ENCODE measurements at places on chromosomes 2 and 18.

GRCh38 chr2:135317375-135317774, 213.6 kb downstream of the ZRANB3 start:
- DNase-seq: no peak

- no peak for DNase-seq
Measured at GRCh38 chr18:27887287-27887686, 289.6 kb downstream of the CDH2 start.

GRCh38 chr2:208571764-208572131, 165.2 kb downstream of the PTH2R start:
- no peak for DNase-seq

GRCh38 chr2:48589170-48589767, 28.4 kb upstream of the GTF2A1L start:
- DNase-seq: peak; percentile 36

DNA sequence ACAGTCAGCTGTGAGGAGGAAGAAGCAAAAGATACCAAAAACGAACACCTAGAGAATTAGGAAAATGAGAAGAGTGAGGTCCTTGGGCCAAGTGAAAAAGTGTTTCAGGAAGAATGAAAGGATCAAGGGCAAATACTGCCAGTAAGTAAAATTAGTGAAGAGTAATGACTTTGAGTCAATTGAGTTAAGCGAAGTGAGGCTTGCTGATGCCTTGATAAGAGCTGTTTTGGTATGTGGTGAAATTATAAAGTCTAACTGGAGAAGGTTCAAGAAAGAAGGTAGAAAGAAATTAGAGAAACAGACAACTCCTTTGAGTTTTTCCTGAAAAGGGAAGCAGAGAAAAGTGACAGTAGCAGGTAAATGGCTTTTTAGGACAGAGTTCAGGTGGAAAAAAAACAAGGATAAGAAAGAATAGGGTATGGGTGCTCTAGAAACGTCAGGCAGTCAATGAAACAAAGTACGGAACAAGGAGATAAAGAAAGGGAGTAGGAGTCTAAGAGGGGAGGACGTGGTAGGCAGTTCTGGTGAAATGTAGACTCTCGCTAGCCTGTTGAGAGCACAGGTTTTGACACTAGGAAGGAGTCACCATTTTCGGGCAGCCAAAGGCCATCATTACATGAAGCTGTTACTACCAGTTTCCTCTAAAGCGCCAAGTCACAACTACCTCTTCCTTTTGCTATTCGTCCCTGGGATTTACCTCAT, 42.9 kb downstream of the SMC6 start:
- no peak for DNase-seq

GRCh38 chr2:223469270-223470046, 132.7 kb downstream of the SCG2 start:
- no peak for DNase-seq

GRCh38 chr2:152626911-152627339, 90.3 kb downstream of the PRPF40A start:
- no peak for DNase-seq

- peak; percentile 36 for DNase-seq
Measured at GRCh38 chr2:218186355-218186766, 19.6 kb upstream of the CXCR1 start.

- DNase-seq: no peak
Measured at GRCh38 chr2:238989484-238989883, 141.6 kb downstream of the TWIST2 start.

DNA sequence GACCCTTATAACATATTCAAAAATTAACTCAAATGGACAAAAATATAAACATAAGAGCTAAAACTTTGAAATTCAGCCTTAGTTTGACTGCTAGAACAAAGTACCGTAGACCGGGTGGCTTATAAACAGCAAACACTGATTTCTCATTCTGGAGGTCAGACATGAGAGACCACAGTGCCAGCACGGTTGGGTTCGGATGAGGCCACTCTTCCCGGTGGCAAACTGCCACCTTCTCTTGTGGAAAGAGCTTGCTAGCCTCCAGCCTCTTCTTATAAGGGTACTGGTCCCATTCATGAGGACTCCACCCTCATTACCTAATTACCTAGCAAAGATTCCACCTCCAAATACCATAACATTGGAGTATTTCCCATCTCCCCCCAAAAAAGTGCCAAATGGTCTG, 91.3 kb downstream of the FAM210A start:
- DNase-seq: no peak

DNA sequence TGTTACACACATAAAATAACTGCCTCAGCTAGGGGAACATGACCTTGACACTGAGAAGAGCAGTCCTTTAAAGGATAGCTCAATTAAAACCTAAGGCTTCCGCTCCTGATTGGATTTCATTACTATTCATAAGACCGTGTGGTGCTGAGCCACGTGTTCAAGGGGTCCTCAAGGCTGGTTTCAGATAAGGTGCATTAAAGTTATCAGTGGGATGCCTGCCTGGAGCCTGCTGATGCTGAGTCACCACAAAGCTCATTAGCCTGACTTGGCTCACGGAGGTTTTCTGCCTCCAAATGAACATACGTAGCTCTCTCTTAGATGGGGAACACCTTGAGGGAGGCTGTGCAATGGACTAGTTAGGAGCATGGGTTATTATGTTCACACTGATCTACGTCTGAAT, 518.9 kb downstream of the TDRD15 start:
- no peak for DNase-seq

- DNase-seq: no peak
Measured at GRCh38 chr2:134836986-134837385, 1.4 kb upstream of the ACMSD start.

- DNase-seq: no peak
Measured at GRCh38 chr2:14951569-14952285, 319.2 kb downstream of the LRATD1 start.

- DNase-seq: no peak
Measured at GRCh38 chr18:31491586-31491985, 6.4 kb upstream of the DSG2 start.

All from NCI-H1694 (cell line).